Esophagus squamous epithelium (tissue), 5 donors: ENCODE measurements at places on chromosomes 16 and 17.
A peak's percentile ranks its signal among the peaks of the same experiment; 100 is the strongest.

DNA sequence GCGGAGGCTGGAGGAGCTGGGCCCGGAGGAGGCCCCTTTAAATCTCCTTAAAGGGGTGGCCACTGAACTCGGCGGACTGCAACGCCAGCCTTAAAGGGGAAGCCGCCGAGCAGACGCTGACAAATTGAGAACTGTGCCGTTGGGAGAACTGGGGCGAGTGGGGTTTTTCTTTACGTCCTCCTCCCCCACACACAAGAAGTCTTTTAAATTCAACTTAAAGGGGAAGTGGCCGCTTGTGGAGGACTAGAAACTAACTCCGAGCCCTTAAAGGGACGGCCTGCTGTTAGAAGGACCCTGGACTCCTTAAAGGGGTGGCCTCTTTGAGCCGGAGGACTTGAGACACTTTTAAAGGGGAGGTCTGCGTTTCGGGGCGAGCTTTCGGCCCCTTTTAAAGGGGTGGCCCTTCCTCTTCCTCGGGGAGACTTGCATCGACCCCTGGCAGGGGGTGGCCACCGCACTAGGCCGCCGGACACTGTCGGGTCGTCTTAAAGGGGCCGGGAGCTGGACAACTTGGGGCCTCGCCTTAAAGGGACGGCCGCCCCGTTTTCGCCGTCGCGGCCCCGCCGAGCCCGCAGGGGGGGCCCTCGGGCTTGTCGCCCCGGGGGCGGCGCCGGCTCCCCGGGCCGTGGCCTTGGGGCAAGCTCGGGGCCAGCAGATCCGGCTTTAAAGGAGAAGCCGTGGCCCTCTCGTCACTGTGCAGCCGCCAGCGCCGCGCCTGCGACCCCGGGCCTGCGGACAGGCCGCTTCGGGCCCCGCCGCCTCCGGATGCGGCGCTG lies 688 bp downstream of the FBRS start:
- DNase-seq = peak; percentile 93

- DNase-seq = no peak
These were observed 11.3 kb upstream of the CD300A start for GRCh38 chr17:74455025-74455545.

DNA sequence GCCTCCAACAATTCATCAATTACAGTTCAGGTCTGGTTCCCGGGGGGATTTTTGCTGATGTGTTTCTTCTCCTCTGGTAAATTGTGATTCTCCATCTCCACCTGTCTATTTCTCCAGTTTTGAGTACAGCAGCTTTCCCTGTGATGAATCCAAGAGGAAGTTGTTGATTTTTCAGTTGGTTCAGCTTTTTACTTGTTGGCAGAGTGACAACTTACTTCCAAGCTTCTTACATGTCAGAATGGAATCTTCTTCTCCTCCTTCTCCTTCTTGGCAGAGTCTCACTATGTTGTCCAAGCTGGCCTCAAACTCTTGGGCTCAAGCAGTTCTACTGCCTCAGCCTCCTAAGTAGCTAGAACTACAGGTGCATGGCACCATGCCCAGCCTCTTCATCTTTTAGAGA lies 33.4 kb upstream of the TMEM92 start:
- DNase-seq = no peak

GRCh38 chr16:17070882-17071592 lies 399.7 kb downstream of the XYLT1 start:
- peak; percentile 18 for DNase-seq

DNA sequence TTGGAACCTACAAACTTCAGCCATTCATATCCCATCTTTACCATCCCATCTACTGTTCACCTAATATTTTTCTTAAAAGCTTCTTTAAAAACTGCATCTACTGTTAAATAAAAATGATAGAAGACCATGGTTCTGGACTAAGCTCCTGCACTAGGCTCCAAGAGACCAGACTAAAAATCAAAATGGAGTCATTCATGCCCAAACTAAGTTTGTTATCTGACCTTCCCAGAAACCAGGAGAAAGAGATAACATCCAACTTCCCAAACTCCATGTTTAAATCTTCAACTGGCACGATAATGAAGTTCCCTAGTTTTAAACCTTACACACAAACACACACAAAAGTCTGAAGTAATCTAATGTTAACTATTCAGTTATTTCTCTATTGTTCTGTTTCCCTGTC lies 13.8 kb downstream of the DCUN1D3 start:
- DNase-seq = no peak

DNA sequence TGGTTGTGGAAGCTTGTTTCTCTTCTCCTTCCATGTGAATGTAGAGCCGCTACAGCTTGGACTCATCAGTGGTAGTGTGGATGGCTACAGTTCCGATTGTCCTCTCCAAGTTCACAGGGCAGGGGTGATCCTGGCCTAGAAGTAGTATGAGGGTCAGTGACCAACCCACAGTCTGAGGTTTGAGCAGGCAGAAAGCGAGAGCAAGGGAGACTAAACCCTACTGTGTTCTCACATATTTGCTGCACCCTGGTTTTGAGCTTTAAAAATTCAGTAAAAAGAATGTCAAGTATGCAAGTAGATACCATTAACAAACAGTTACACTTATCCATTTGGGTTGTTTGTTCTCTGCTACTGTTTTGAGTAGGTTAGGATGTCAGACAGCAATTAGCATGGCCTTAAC lies 148.9 kb downstream of the MRTFB start:
- no peak for DNase-seq

GRCh38 chr17:66414561-66415175 lies 112.3 kb downstream of the PRKCA start:
- no peak for DNase-seq
